ENCODE measurements at places on chromosomes 12 and 14. TPM values are rescaled to one million over a fixed set of nuclear protein-coding genes. Genes with fewer than 3 reads are reported as not detected.

DNA sequence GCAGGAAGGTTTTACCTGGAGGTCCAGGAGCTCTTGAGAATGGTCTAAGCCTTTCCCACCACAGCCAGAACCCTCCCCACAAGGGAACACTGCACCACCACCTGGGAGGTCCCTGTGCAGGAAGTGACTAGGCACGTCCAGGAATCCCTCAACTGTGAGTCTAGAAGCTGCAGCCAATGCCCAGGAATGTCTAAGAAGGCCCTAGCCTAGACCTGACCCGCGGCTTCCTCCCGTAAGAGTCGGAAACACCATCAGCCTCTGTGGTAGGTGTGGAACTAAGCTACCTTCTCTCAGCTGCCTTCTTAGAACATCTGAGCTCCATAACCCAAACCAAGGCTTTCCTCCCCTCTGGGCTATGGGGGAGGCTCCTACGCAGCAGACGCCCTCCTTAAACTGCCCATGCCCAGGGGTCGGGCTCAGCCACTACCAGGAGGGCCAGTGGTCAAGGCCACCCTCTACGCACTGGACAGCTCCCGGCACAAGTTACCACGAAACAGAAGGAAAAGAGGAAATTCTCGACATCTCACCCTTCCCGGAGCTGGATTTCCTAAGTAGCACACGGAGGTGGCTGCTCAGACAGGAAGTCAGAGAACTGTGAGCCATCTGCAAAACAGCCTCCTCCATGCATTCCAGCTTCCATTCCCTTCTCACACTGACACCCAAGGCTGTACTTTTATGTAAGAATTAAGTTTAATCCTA, 25.5 kb downstream of the ZFYVE21 start:
- no peak for DNase-seq

DNA sequence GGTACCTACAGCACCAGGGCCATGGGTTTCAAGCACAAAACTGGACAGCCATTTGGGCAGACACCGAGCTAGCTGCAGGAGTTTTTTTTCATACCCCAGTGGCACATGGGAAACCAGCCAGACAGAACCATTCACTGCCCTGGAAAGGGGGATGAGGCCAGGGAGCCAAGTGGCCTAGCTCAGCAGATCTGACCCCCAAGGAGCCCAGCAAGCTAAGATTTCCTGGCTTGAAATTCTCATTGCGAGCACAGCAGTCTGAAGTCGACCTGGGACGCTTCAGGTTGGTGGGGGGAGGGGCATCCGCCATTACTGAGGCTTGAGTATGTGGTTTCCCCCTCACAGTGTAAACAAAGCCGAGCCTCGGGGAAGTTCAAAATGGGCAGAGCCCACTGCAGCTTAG, 81.2 kb upstream of the CCDC175 start:
- DNase-seq = no peak

- DNase-seq = no peak
Observed at GRCh38 chr12:127606476-127607015, 660.4 kb upstream of the TMEM132C start.

Gene TMCC3
- 2.3 TPM for total RNA-seq

Gene OR4K15
- total RNA-seq = not detected

Data from liver (tissue), 10 donors.